ENCODE measurements at places on chromosomes 5 and 9.

GRCh38 chr5:157266286-157267007 lies 524 bp downstream of the CYFIP2 start:
- DNase-seq: peak; percentile 37

DNA sequence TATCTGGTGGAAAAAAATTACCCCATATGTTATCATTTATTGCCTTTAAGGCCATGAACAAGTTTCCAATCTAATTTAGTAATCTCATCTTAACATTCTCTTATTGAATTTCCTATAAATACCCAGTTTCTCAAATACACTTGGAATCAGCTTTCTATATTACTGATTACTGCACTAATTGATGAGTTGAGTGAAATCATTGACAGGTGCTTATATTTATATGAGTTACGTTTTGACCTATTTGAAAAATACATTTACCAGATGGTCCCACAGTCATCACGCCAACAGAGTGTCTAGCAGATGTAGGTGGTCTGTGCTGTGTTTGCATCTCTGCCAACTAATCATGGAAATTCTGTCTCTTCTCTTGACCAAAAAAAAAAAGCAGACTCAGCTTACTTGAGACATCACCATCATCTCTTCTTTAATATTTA lies 307.3 kb upstream of the NREP start:
- no peak for DNase-seq

GRCh38 chr5:14305045-14305444 lies 161.9 kb downstream of the TRIO start:
- DNase-seq: no peak

- no peak for DNase-seq
Observed at GRCh38 chr5:95417971-95418370, 26.8 kb downstream of the FAM81B start.

GRCh38 chr5:156460471-156460870 lies 133.5 kb downstream of the SGCD start:
- DNase-seq: no peak

- no peak for DNase-seq
Observed at GRCh38 chr9:17222932-17223331, 88.1 kb downstream of the CNTLN start.

DNA sequence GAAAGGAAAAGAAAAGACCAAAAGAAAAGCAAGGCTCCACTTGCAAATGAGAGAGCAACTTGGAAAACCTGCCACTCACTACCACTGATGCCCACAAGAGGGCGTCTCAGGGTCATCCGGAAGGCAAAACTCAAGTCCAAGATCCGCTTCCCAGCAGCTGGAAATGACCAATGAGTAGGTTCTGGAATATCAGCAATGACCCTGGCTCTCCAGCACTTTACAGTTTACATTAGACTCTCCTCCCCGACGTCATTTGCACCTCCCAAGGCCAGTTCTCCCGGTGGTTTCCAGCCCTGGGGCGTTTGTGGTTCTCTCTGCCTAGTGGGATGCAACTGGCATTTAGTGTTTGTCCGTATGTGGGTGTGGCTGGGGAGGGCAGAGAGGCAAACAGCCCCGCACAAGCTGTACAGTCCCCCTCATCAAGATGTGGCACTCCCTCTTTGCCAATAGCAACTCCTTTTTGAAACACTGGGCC lies 193.8 kb upstream of the ZNF618 start:
- DNase-seq: peak; percentile 78

GRCh38 chr5:144390133-144390532 lies 219.5 kb downstream of the KCTD16 start:
- no peak for DNase-seq

GRCh38 chr5:17232405-17232804 lies 15.0 kb downstream of the BASP1 start:
- DNase-seq: no peak

- peak; percentile 76 for DNase-seq
Observed at GRCh38 chr9:34591248-34591916, 1.9 kb upstream of the CNTFR start.

- DNase-seq: no peak
Observed at GRCh38 chr5:72238712-72239445, 81.2 kb downstream of the MRPS27 start.

DNA sequence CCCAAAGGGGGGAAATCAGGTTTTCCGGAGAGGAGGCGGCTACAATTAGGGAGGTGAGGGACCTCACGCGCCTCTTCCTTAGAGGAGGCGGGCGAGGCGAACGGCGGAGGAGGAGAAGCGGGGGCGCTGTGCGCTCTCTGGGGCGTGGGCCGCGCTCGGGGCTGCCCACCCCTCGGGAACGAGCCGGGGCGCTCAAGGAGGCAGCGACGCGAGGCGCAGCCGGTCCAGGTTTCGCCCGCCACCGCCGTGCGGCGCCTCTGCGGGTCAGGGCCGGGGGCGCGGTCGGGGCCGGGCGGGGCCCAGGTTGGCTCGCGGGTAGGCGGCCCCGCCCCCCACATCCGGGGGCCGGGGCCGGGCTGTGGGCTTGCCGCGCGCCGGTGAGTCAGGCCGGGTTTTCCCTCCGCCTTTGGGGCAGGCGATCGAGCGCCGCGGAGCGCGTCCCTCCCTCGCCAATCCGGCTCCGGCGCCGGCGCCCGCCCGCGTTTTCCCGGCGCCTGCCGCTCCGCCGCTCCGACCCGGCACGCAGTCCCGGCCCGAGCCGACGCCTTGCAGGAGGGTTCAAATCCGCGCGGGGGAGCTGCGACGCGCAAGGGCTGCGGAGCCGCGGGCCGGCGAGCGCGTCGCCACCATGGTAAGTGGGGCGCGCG lies at the start of gene N4BP3:
Gene N4BP3 (plus strand): TSS at position 392 of the 647 bp plus-strand sequence. CDS start 6,052 bp downstream, outside the sequence.
- DNase-seq: peak; percentile 67

GRCh38 chr9:7507566-7508270 lies 291.9 kb downstream of the DMAC1 start:
- DNase-seq: no peak

DNA sequence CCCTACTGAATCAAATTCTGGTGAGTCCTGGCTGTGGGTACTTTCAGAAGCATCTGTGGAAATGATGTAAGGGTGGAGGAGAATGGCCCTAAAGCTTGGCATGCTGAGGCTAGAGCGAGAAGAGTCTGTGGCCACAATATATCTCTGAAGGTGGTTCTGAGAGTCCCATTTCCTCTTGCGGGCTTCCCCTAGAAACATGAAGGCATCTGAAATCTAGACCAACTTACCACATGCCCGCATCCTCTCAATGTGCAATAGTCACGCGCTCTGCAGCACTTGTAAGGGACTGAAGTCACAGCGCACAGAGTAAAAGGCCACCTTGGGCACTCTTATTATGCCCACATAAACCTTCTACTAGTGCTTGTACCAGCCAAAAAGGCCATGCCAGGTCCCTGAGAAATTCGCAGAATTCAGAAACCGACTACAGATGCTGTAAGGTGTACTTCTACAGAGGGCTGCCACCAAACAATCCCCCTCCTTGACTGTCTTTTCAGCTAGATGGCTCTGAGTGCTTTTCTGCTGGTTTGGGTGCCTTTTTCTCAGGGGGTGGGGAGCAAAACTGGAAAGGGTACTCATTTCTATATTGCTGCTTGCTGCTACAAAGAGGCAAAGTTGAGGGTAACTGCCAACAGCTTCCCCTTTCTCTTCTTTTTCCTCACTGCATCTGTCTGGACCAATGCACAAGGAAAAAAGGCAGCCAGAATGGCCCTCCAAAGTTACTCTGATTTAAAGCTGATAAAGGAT lies 107.3 kb downstream of the ZDHHC21 start:
- DNase-seq: no peak

DNA sequence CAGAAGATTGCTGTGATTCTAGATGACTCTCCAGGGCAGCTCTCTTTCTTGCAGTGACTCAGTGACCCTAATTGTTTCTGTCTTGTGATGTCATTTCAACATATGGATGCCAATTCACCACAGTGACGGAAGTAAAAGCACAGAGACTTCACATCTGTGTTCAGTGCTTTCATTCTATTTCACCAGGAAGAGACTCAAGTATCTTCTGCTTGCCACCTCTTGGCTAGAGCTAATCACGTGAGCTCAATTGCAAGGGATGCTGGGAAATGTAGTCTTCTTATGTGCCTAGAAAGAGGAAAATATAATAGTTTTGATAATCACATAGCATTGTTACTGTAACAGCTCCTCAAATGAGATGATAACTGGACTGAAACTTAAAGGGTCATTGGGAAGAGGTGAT lies 453.3 kb upstream of the KLF4 start:
- DNase-seq: no peak
